ENCODE measurements at places on chromosomes 1 and 21.

DNA sequence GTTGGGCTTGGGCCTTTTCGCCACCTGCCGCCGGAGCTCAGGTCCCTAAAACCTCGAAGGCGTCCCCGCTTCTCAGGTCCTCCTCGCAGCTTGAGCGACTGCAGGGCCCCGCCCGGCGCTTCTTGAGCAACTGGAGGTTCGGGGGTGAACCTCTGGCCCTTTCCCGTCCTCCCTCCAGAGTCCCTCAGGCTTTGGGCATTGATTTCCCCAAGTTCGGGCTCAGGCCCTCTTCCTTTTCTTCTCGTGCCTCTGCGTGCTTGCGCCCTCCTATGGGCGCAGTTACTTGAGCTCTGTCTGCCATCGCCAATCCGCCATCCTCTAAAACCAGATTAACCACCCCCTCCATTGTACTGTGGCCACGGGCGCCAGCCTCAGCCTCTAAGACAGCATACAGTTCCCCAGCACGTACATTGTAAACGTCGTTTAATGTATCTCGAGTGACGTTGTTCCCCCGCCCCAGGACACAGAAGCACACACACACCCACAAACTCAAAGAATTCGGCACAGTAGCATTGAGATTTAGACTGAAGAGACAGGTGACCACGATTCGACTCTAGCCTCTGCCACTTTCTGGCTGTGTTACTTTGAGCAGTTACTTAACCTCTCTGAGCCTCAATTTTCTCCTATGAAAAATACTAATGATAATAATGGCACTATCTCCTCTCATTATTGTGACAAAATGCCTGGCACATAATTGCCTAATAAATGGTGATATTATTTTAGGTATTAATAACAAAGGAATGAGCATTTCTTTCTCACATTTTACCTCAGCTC is 22.6 kb downstream of the BTG2 start:
- no peak for DNase-seq

GRCh38 chr1:199875337-199875736 is 152.2 kb upstream of the NR5A2 start:
- no peak for DNase-seq

DNA sequence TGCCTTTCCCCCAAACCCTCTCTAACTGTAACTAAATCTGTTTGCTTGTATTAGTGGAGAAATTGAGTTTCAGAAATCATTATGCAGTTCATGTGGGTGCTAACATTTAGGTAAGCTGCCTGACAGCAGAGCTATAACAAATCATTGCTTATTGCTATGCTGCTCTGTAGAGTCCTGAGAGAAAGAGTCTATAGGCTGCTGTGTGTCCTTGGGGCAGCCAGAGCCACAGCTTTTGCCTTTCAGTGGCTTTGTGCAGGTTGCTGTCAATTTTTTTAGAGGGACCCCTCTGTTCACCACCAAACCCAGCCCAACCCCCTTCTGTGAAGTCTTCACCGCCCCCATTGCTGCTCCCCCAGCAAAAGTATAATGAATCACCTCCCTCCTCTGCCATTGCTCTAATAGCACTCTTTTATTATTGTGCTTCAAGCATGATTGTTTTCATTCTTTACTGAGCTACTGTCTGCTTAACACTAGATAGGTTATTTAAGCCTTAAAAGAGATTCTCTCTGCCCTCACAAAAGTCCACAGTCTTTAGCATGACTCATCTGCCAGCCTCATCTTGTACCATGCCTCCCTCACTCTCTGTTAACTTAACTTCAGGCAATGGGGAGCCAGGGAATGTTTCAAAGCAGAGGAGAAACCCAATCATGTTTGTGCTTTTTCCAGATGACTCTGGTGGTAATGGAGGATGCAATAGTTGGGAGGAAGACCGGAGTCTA is 38.6 kb downstream of the DIRAS3 start:
- no peak for DNase-seq

DNA sequence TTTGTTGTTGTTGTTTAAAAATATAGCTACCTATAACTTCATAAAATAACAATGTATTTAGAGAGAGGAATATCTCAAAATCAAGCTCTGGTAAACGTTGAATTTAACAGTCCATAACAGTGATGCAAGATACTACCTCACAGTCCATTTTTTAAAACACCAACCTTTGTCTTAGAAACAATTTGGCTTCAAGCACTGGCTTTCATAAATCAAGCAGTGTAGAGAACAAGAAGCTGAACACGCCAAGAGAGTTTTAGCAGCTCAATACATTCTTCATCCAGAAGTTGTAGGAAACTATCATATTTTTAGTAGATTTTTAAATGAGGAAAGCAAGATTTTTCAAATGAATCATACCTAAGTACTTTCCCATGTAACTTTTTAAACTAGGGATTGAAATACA is 334.3 kb upstream of the ADAMTS5 start:
- DNase-seq = no peak

- no peak for DNase-seq
These were observed 384.6 kb downstream of the PLPP3 start for GRCh38 chr1:56194701-56195300.

- DNase-seq = peak; percentile 38
These were observed at the start of gene ABCG1 for GRCh38 chr21:42218836-42219605. ABCG1 (plus strand) TSS chr21:42219140; CDS start chr21:42219263, 123 bp downstream.

- DNase-seq = peak; percentile 54
These were observed 5.2 kb upstream of the ERRFI1 start for GRCh38 chr1:8031176-8031785.

DNA sequence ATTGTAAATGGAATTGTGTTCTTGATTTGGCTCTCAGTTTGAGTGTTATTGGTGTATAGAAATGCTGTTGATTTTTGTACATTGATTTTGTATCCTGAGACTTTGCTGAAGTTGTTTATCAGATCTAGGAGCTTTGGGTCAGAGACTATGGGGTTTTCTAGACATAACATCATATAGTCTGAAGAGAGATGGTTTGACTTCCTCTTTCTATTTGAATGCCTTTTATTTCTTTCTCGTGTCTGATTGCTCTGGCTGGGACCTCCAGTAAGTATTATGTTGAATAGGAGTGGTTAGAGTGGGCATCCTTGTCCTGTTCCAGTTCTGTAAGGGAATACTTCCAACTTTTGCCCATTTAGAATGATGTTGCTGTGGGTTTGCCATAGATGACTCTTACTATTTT is 39.1 kb upstream of the ANGPTL1 start:
- no peak for DNase-seq

DNA sequence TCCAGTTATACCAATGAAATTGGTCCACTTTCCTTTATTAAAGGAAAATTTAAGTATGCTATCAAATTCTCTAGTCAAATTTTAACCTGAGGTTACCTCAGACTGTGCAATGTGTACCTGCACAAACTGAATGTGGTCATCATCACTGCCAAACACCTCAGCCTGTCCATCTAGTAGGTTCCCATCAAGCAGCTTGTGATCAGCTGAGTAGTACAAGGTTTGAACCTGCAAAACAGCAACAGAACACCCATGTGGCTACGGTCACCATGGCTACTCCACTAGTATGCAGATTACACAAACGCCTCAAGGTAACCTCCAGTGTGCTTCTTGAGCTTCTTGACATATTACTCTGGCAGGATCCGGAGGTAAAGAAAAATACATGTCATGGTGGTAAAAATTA is 11.6 kb downstream of the IVNS1ABP start:
- DNase-seq = no peak

DNA sequence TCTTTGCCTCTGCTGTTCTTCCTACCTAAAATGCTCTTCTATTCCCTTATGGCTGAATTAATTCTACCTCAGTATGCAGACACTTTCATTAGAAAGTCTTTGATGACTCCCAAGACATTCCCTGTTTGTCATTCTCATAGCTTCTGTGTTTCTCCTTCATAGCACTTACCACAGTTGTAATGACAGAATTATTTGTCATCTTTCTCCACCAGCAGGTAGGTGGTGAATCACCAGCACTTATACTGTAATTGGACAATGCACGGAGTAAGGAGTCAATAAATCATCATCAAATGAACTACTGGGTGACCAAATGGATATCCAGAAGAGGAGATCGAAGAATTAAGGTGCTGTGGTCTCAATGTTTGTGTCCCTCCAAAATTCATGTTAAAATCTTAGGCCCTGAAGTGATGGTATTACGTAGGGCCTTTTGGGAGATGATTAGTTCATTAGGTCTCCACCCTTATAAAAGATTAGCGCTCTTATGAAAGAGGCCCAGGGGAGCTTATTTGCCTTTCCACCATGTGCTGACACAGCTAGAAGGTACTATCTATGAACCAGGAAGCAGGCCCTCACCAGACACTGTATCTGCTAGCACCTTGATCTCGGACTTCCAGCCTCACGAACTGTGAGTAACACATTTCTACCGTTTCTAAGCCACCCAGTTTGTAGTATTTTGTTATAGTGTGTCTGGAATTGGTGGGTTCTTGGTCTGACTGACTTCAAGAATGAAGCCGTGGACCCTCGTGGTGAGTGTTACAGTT is 2.4 kb upstream of the CCT8 start:
- DNase-seq = no peak

DNA sequence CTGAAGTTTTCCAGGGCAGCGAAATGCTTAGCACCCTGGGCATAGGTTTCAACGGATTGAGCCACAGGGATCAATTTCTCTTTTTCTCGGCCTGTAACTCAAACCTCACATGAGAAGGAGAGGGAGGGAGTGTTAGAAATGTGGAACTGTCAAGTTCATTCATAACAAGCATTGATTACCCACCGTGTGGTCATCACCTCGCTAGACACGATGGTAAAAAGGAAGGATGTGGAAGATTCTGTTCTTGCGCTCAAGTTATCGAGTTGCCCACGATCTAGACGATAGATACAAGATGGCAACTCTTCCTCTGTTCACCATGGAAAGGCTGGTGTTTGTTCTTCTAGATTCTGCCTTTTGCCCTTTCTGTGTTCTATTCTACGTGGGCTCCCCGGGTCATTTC is 4.0 kb upstream of the RCAN3 start:
- no peak for DNase-seq

- DNase-seq = no peak
These were observed 81.0 kb downstream of the MIS18A start for GRCh38 chr21:32197896-32198295.

DNA sequence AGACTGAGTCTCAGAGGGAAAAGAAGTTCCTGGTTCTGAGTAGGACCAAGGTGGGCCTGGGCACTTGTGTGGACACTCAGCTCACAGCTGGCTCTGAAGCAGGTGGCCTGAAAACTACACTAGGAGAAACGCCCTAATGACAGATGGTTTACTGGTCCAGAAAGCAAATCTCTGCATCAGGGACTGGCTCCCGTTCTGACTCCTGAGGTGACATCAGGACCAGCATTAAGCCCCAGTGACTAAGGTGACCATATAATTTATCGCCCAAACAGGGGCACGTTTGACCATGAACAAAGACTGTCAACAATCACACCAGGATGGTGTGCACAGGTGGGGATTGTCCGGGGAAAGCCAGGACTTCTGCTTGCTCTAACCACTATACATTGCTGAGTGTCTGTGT is 12.2 kb upstream of the CD34 start:
- DNase-seq = no peak

GRCh38 chr1:182635871-182636270 is 31.7 kb upstream of the RGS16 start:
- DNase-seq = no peak

GRCh38 chr1:112983537-112984131 is 27.6 kb upstream of the SLC16A1 start:
- DNase-seq = no peak

- DNase-seq = no peak
These were observed 1.7 kb upstream of the LAMB3 start for GRCh38 chr1:209653915-209654351.

DNA sequence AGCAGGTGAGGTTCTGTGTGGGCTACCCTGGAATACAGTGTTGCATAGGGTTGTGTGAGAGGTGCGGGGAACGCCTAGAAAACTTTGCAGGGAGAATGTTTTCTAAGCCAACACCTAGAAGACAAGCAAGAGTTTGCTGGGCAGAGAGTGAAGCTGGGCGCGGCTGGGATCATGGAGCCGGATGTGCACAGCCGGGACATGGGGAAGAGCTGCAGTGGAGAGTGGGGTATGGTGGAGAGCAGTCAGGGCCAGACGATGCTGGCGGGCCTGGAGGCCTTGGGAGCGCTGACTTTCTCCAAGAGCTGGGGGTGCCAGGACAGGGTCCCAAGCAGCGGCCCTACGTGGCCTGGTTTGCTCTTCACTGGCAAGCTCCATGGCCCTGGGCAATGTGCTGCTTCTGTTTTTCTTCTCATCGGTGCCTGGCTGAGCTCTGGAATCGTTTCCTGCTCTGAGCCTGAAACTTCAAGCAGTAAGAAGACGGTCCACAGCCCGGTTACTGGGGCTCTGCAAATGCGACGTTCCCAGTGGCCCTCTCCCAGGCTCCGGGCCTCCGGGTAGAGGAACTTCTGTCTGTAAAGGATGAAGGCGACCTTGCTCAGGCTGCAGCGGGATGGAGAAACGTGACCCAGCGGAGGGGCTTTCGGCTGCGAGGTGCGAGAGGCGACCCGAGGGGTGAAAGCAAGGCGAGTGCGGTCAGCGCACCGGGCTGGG is 51.9 kb upstream of the CD34 start:
- no peak for DNase-seq

GRCh38 chr1:230570724-230571360 is 71.4 kb upstream of the COG2 start:
- no peak for DNase-seq

DNA sequence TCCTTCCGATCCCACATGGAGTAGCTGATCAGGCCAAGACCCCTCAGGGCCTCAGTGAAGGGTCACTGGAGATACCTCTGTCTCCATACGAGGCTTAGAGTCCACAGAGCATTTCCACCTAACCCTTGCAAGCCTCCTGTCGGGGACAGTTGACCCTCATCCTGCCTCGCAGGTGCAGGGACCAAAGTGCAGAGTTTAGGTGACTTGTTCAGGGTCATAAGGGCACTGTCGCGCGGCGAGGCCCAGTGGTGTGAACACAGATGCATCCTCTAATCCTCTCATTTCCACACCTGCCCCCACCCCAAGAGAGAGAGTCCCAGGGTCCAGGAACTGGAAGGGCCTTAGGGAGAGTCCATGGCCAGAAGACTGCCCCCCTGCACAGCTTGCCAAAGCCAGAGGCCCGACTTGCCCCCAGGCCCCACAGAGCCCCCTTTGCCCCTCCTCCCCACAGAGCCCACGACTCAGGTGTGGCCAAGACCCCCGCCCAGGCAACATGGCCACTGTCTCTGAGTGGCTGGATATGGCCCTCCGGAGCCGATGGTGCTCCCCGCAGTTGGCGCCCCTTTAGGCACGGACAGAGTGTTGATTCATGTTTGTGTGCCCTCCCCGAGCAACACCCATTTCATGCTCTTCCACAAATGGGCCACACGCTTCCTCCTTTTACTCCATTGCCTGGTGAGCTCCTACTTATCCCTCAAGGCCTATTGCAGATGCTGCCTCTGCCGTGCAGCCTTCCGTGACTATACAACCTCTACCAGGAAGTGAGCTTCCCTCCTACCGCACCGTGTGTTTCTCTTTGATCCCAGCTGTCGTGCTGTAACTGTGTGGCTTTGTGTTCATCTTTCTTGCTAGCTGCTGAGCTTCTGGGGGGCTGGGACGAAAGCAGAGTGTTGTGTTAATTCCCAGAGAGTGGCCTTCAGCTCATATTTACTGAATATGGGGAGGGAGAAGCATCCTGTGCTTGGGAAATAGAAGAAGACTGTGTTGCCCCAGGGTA is 1.7 kb downstream of the TRPM2 start:
- no peak for DNase-seq

GRCh38 chr1:80918380-80918779 is 882.4 kb upstream of the ADGRL2 start:
- DNase-seq = no peak

Data from NCI-H1105 treated with DMSO at 0.1 percent for 48 hours (cell line).